Suprapubic skin (tissue), 4 donors: ENCODE measurements at places on chromosomes 4 and X. TPM values are rescaled to one million over a fixed set of nuclear protein-coding genes. Genes with fewer than 3 reads are reported as not detected.
A peak's percentile ranks its signal among the peaks of the same experiment; 100 is the strongest.

GRCh38 chrX:154715825-154716224, 35.1 kb downstream of the GAB3 start:
- DNase-seq = no peak

DNA sequence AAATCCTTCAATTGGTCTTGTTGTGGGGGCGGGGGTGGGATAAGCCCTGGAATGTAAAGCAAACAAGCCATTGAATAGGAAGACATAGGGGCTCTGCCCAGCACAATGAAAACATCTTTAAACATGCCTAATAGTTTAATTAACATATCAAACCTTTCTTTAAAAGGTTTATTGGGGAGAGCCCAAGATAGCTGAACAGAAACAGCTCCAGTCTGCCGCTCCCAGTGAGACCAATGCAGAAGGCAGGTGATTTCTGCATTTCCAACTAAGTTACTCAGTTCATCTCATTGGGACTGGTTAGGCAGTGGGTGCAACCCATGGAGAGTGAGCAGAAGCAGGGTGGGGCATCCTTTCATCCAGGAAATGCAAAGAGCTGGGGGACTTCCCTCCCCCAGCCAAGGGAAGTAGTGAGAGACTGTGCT, 327.2 kb upstream of the CNKSR2 start:
- DNase-seq = no peak

DNA sequence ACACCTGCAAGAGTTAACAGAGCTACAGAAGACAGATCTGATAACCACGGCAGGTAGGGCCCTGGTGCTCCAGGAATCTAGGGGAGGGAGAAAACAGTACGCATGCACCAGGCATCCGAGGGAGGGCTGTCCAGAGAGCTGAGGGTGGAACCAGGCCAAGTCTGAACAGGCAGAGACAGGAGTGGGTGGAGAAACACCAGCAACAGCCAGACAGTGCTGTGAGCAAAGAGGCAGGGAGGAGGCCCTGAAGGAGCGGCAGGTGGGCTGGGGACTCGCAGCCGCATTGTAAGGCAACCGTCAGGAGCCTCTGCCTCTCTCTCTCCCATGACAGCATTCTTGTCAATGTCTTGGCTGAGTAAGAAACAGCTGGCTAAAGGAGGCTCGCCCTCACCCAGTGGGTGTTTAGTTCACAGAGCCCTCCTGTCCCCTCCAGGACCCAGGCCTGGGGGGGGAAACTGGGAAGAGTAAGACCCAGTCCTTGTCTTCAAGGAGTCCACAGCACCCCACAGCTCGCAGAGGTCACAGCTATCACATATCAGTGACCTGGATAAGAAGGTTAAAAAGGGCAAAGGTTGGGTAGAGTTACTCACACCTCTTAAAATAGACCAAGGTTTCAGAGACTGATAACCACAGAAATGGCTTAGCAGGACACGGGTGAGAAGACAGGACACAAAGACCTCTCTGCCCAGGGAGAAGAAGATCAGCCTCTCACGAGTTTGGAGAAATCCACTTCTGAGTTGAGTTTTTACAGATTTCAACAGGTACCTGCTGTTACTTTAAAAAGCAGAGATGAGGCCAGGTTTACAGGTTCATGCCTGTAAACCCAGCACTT, 10.5 kb downstream of the ACSL1 start:
- peak; percentile 78 for DNase-seq

GRCh38 chrX:121832446-121832845, 785.0 kb downstream of the GLUD2 start:
- no peak for DNase-seq

DNA sequence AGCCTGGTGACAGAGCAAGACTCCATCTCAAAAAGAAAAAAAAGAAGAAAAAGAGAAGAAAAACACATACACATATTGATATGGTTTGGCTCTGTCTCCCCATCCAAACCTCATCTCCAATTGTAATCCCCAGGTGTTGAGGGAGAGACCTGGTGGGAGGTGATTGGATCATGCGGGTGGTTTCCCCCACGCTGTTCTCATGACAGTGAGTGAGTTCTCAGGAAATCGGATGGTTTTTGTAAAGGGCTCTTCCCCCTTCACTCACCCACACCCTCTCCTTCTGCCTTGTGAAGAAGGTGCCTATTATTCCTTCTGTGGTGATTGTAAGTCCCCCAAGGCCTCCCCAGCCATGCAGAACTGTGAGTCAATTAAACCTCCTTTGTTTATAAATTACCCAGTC, 68.4 kb downstream of the LDB2 start:
- DNase-seq = no peak

- DNase-seq = no peak
These were observed 1.2 kb downstream of the HHIP start for GRCh38 chr4:144647095-144647561.

DNA sequence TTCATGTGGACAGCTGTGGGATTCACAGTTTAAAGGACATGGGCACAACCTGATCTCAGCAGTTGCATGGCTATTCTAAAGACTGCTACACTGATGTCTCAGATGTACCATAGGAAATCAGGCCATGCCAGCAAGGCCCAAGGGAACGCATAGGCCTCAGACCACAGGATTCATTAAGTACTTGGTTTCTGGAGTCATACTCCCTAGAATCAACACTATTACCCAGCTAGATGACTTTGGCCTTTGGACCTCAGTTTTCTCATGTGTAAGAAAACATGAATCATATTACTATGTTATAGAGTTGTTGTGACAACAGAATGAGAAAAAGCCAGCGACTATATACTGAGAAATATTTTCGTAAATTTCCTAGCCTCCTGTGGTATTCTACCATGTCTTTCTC, 67.9 kb downstream of the NHS start:
- no peak for DNase-seq

SERPINA7 gene
- not detected for total RNA-seq

GRIA2 gene
- total RNA-seq = 9.5 TPM

TAB3 gene
- total RNA-seq = 29.3 TPM
